ENCODE measurements at places on chromosomes 3 and 15.

DNA sequence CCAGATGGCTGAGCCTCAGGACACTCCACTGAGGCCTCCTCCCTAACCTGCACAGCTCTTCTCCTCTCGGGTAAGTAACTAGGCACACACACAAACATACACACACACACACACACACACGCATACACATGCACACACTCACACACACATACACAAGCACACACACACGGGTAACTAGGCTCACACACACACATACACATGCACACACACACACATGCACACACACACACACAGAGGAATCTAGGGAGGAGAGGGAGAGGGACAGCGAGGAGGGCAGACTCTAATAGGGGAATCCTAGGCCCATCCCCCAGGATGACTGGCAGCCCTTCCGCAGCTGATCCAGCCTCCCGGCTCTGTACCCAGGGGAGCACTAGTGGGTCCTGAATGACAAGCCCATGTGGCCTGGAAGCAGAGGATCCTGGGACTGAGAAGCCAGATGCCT lies 177.4 kb upstream of the LINGO1 start:
- peak; percentile 33 for DNase-seq

GRCh38 chr15:80490431-80490990 lies 86.3 kb downstream of the ARNT2 start:
- no peak for DNase-seq

DNA sequence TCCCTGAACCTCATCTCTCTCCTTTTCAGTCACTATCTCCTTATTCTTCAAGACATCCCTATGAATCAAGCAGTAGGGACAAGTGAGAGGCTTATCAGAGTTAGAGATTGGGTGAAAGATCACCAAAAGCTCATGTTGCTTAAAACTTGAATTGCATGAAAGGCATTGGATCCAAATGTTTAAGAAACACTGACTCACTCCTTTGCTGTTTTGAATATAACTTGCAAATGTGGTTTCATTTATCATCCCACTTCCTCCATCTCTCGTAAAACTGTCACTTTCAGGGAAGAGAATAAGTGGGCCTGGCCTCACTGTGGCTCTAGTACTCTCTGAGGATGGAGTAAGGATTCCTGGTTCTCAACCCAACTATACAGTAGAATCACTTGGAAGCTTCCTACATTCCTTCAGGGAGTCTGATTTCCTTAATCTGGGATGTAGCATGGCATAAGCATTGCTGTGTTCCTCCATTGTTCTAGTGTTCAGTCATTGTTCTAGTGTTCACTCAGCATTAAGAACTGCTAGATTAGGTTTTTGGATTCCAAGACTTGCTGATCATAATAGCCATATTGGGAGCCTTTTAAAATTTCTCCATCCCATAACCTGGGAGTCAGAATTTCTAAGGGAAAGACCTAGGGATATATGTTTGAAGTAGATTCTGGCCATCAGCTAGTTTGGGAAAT lies 171.8 kb downstream of the TMEM108 start:
- DNase-seq: no peak

- peak; percentile 91 for DNase-seq
These were observed 78.2 kb downstream of the CCNL1 start for GRCh38 chr3:157081626-157082210.

GRCh38 chr3:157982359-157982758 lies 123.9 kb downstream of the SHOX2 start:
- no peak for DNase-seq

DNA sequence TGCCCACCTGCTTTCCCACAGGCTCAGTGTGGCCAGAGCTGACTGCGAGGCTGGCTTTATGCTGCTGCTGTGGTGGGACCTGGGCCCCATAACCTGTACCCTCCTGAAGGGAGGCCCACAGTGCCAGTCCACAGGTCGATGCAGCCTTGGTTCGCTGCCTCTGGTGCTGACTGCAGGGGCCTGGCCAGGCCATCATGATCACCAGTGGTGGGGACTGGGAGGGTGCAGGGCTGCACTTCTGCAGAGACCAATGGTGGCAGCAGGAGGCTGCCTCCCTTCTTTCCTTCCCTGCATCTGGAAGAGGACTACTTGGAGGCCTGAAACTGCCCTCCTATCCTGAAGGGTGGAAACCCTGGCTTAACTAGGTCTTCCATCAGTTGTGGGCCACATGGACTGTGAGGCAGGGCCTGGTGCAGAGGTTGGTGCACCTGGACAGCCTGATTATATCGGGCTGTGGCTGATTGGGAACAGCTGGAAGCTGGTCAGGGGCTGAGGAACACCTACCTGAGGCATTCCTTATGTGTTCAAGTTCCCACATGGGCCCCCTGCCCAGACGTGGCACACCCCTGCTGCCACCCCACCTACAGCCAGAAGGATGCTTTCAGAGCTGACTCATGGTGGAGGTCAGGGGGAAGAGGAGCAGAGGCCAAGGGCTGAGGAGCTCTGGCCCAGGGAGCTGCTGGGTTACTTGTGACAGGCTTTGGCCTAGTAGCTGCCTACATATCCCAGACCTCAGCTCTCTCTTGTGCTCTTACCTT lies 29.8 kb downstream of the POMGNT2 start:
- DNase-seq: no peak

- DNase-seq: no peak
These were observed 579 bp upstream of the UBE3A start for GRCh38 chr15:25439369-25439836.

GRCh38 chr3:115228266-115228665 lies 81.2 kb upstream of the ZBTB20 start:
- no peak for DNase-seq

- DNase-seq: no peak
These were observed 4.1 kb downstream of the ASB14 start for GRCh38 chr3:57288403-57288802.

DNA sequence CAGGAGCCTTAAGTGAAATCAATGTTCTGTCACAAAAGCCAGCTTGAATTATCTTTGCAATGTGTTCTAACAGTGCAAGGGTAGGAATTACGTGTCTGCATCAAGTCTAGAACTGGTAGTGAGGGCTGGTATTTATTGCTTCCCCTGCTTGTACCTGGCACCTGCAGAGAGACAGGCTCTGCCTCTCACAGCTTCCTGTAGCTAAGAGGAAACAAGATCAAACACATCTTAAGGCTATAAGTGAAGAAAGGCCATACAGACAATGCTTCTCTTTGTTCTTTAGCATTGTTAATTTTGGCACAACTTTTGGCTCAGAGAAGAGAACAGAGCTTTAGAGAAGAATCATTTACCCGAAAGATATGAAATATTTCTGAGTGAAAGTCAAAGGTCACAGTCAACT lies 479.9 kb downstream of the GRM7 start:
- DNase-seq: no peak

DNA sequence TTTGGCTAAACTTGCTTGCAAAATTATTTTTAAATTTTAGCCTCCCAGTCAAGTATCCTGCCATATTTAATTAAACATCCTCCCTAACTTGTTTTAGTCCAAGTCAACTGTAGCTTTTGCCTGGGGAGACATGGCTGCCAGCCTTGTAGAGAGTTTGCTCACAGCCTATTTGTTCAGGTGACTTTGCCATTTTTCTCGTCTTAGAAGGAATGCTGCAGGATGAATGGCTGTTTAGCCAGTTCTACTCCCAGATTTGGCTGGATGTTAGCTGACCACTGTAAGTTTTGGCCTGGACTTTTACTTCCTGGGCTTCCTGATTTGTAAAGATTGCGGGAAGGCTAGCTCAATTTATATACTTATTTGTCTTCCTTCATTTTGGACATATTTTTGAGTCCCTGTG lies 236.4 kb upstream of the SGO1 start:
- DNase-seq: no peak

DNA sequence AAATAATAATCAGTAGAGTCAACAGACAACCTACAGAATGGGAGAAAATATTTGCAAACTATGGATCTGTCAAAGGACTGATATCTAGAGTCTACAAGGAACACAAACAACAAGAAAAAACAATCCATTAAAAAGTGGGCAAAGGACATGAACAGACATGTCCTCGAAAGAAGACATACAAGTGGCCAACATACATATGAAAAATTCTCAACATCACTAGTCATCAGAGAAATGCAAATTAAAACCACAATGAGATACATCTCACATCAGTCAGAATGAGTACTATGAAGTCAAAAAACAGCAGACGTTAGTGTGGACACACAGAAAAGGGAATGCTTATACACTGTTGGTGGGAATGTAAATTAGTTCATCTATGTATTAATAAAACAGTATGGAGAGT lies 33.7 kb downstream of the SLC2A2 start:
- DNase-seq: no peak

DNA sequence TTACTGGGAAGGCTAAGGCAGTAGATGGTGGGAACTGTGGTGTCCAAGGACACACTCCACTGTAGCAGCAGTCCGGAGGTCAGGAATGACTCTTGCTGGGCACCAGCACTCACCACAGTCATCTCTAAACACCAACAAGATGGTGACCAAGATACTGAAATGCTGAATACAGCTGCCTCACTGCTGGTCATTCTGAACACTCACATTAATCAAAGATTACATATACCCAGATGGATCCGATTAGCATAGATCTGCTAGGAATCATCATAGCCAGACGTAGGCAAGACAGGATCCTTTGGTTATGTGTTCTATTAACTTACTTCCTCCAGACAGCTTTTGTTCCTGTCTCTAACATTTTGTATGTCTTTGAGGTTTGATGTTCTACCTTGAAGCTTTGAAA lies 134.9 kb upstream of the BFSP2 start:
- DNase-seq: peak; percentile 68

- no peak for DNase-seq
These were observed 179.2 kb downstream of the ATP10A start for GRCh38 chr15:25683911-25684310.

DNA sequence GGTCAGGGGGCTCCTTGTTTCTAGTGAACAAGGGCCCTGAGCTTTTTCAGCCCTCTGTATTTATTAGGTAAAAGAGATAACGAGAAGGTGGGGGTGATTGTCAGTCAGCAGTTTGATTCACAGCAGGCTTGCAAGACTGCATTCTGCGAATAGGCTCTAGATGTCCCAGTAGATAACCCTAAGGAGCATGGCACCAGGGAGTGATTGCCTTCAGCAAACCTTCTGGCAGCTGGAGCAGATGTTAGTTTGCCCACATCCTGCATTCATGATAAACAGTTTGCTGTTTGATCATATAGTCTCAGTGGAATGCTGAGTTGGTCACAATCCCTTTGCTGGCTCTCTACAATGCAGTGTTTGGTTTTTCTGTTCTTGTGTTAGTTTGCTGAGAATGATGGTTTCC lies 161.3 kb upstream of the GADL1 start:
- DNase-seq: no peak

DNA sequence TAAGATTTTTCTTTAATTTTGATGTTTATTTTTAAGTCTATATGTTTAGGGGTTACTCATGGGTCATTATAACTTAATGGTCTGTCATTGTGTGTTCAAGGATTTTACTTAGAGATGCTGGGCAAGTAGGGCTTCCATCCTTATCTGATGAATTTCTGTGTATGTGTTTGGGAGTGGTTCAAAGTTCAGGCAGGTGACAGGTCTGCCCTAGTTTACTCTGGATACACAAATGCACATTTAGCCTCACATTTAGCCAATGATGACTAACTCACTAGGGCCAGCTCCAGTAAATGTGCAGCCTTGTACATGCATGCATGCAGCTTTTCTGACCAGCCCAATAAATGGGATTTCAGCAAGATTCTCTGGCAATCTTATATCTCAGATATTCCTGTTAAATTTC lies 554.1 kb downstream of the SI start:
- DNase-seq: no peak

DNA sequence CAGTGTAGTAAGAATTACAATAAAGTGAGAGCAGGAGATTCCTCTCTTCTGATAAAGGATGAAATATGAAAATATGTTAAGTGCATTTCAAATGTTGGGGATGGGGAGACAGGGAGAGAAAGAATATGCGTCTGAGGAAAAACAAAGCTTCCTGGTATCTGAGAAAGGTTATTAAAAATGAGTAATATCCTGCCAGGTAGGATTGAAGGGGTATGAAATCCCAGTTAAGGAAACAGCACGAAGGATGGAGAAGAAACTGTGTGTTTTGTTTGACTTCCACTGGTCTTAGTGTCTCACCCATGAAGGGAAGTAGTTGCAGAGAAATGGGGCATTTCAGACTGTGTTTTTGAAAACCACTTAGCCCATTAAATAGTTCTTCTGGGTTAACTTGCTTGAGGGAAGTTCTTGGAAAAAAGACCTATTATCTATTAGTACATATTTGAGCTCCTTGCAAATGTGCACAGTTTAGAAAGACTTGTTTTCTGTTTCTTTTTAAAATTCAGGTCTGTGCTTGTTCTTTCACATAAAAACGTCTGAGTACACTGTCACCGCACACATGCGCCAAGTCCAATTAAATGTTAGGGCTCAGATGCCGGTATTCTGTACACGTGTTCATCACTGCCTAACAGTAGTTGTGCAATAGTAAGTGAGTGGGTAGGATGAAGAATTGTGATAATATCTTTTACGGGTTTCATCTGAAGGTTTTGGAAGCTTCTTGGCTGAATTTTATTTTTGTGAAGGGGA lies 196.1 kb upstream of the P2RY1 start:
- DNase-seq: no peak

- no peak for DNase-seq
These were observed 172.0 kb upstream of the LRRFIP2 start for GRCh38 chr3:37346227-37347005.

GRCh38 chr15:23049984-23050628 lies 10.7 kb upstream of the TUBGCP5 start:
- no peak for DNase-seq

GRCh38 chr15:63755162-63755561 lies 78.6 kb downstream of the HERC1 start:
- no peak for DNase-seq

- no peak for DNase-seq
These were observed 185.2 kb upstream of the RGMA start for GRCh38 chr15:93274257-93274656.

DNA sequence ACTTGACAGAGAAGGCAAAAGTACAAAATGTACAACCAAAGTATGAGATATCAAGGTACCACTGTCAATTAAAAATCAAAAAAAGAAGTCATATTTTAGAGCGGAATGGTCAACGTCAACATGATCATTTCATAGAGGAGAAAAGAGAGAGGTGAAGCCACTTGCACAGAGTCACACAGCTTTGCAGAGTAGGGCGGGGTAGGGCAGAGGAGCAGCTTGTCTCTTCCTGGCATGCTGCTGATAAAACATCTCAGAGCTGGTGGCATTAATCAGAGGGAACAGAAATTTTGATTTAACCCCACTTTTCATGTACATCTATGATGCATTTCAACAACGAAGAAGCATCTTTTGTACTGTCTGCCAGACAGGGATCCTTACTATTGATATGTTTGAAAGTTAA lies 5.2 kb upstream of the IGF1R start:
- no peak for DNase-seq

DNA sequence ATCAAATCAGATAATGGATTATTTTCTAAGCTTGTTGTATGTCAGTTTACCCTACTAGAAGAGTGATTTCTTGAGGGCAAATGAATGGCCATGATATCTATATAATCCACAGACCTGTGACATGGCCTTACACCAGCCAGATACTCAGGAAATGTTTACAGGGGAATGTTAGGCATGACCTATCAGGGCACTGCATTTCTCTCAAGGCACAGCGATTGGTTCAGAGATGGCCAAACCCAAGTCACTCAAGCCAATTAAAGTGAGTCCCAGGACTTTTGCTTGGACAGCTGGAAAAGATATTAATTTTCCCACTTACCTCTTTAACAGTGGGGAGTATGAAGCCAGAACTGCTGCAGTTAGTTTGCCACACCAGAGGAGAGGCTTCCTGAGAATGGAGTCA lies 28.7 kb upstream of the GATA2 start:
- DNase-seq: no peak

GRCh38 chr15:65254356-65254755 lies 32.3 kb downstream of the PARP16 start:
- DNase-seq: no peak

GRCh38 chr15:65028338-65028737 lies 1.1 kb downstream of the MTFMT start:
- no peak for DNase-seq

GRCh38 chr3:157160658-157161424 lies 894 bp upstream of the CCNL1 start:
- peak; percentile 67 for DNase-seq
